Inflammatory macrophage treated with lipopolysaccharide for 1 hour (primary cell): ENCODE measurements at places on chromosomes 11 and 22.
A peak's percentile ranks its signal among the peaks of the same experiment; 100 is the strongest.

DNA sequence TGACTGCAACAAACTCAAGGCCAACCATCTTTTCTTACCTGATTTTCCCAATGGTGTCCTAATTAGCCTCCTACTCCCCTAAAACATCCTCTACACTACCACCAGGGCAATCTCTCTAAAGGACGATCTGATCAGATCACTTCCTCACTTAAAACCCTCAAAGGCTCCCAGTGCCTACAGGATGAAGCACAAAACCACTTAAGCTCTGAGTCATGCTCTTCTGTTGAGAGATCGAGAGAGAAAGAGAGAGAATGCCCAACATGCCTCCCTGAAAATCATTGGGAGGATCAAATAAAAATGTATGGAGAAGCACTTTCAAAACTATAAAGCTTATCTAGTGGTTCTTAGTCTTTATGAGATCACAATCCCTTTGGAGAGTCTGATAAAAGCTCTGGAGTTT, 171.1 kb downstream of the CADM1 start:
- no peak for DNase-seq

- DNase-seq, result no peak
These were observed 6.0 kb upstream of the OR52E6 start for GRCh38 chr11:5847711-5848110.

- DNase-seq, result no peak
These were observed 75.3 kb upstream of the NCAM1 start for GRCh38 chr11:112885744-112886433.

- no peak for DNase-seq
These were observed 1155.6 kb downstream of the DLG2 start for GRCh38 chr11:84471501-84471900.

GRCh38 chr11:3861683-3862082, 6.2 kb downstream of the STIM1 start:
- DNase-seq, result no peak

- peak; percentile 66 for DNase-seq
These were observed 4.9 kb upstream of the OR52W1 start for GRCh38 chr11:6194065-6194581.

DNA sequence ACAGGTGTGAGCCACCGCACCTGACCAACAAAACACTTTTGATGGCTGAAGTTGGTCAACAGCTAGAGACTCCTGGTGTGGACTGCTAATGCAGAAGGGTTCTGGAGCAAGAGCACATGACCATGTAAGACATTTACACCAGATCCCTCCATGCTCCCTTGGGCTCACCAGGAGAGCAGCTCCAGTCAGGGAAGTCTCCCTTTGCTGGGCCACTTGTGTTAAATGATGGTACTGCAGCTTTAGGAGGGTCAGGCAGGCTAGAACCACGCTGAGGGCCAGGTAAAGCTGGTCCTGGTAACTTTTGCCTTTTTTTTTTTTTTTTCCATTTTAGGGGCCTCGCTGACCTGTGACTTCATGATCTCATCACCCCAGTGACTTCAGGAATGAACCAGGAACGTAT, 146.4 kb downstream of the FBXO7 start:
- no peak for DNase-seq

- DNase-seq, result no peak
These were observed 1.6 kb downstream of the PDXP start for GRCh38 chr22:37659897-37660708.

- DNase-seq, result no peak
These were observed 39.1 kb upstream of the GRAMD4 start for GRCh38 chr22:46580940-46581537.

- no peak for DNase-seq
These were observed 100.3 kb downstream of the BRD1 start for GRCh38 chr22:49727191-49727880.

- no peak for DNase-seq
These were observed 12.4 kb upstream of the TMEM123 start for GRCh38 chr11:102464859-102465500.

DNA sequence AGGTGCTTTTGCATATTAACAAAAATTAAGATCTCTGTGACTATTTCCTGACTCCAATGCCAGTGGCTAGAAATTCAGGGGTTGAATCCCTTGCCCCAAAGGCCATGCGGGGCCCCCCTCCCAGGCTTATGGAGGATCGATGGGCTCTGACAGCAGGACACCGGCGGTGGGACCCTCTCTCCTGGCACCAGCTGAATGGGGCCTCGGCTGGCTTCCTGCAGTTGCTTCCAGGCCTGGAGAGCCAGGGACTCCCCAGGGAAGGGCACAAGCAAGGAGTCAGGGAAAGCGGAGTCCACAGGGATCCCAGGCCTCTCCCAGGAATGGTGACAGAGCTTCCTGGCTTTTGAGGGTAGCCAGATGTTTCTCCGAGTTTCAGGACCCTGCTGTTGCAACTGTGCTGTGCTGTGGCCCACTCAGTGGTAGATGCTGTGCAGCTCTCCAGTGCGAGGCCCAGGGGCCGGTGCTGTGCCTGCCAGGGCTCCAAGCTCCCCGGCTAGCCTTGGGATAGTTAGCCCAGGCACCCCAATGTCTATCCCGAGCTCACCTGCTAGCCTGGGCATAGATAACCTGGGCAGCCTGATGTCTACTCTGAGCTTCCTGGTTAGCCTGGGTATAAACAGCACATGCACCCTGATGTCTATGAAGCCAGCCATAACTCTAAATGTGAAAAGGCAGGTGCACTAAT, 372.6 kb downstream of the SHANK2 start:
- DNase-seq, result no peak

DNA sequence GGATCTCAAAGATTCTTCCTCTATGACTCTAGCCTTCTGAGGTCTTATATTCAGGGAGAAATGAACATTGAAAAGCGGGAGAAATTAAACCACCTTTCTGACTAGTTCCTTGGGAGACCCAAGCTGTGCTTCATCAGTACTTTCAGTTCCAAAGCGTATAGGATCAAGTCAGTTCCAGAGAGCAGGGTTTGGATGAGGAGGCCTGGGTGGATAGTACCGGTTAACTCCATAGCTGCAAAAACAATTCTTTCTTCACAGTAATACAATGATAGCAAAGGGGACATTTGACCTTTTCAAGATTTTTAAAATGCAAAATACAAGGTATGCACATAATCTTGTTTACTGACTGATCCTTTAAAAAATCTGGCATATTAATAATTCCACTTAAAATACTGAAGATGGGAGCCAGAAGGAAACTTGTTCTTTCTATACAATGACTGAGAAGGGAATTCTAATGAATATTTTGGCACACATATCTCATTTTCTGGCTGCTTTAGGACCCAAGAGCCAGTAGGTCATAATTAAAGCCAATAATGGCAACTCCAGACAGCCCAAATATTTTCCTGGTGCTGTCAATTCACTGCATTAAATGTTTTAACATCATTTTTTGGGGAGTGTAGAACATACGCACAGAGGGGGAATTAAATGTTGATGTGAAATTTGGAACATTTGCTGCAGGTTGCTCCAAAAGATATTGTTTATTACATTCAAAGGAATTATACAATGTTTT, 16.0 kb downstream of the ADM start:
- no peak for DNase-seq

GRCh38 chr22:30474683-30475424, 3.0 kb upstream of the SEC14L3 start:
- no peak for DNase-seq

DNA sequence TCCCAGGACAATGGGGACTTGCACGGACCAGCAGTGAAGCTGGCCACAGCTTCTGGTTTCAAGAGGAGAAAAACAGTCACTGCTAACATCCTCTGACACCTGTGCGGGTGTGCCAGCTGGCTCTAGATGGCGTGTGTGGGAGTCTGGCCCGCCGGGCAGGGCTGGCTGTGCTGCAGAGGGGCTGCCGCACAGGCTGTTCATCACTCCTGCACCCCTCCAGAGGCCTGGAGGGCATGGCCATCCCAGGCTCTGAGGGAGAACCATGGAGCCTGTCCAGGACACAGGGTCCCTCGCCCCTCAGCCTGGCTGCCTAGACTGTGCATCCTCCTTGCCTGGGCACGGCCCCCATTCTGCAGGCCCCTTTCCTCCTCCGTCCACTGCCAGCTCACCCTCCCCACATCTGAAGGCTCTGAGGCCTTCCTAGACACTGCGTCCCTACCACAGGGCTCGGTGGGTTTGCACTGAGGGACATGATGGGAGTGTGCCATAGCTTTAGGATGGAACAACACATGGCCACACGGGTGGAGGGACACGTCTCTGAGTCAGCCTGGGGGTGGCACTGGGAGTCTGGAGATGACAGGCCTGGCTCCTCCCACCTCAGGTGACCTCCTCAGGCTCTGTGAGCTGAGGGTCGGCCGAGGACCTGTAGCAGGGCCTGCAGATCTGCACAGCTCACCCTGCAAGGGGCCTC, 42.1 kb upstream of the GNB1L start:
- DNase-seq, result no peak

GRCh38 chr11:132865623-132866022, 666.7 kb downstream of the OPCML start:
- no peak for DNase-seq

- no peak for DNase-seq
These were observed 282.5 kb downstream of the KCNA4 start for GRCh38 chr11:29734287-29734686.

DNA sequence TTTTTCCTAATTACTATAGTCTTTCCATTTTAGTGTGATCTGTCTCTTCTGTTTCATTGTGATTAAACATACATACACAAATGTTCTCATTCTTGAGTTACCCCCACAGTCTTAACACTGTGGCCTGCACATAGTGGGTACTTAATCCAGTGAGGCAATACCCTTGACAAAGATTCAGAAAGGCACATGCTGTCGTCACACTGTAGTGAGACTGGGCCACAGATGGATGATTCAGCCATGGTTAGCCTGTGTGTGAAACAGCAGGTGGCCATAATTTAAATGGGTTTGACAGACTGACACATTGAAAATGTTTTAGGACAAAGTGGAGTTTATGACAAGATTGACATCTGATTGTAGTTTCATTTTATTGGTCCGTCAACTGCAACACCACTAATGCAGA, 313.1 kb downstream of the C11orf87 start:
- no peak for DNase-seq

- DNase-seq, result no peak
These were observed 7.3 kb downstream of the CDC42EP2 start for GRCh38 chr11:65321828-65322485.

DNA sequence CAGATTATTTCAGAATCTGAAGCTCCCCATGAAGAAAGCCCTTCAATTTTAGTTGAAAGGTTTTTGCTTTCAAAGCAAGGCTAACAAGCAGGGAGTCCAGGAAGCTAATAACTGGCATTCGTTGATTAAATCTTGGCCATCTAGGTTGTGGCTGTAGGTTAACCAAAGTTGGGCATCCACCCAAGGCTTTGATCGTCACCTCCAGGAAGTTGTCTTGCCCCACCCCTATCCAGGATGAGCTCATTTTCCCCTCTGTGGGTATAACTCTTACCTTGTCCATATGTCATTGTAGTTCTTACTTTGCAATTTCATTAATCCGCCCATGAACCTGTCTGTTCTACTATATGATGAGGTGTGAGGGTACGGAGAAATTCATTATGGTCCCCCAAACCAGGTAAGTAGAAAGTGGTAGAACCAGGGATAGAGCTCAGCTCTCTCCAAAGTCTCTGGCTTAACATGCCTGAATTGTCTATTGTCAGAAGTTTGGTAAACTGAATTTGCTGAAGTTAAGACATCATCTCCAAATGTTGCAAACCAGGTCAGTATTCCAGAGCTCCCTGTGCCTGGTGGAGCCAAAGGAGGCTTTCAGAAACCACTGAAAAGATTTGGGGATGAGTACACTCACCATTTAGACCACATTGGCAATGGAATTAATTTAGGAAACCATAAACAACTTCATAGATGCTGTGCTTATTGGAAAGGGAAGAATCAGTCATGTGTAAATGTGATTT, 97.1 kb downstream of the CD44 start:
- peak; percentile 53 for DNase-seq

DNA sequence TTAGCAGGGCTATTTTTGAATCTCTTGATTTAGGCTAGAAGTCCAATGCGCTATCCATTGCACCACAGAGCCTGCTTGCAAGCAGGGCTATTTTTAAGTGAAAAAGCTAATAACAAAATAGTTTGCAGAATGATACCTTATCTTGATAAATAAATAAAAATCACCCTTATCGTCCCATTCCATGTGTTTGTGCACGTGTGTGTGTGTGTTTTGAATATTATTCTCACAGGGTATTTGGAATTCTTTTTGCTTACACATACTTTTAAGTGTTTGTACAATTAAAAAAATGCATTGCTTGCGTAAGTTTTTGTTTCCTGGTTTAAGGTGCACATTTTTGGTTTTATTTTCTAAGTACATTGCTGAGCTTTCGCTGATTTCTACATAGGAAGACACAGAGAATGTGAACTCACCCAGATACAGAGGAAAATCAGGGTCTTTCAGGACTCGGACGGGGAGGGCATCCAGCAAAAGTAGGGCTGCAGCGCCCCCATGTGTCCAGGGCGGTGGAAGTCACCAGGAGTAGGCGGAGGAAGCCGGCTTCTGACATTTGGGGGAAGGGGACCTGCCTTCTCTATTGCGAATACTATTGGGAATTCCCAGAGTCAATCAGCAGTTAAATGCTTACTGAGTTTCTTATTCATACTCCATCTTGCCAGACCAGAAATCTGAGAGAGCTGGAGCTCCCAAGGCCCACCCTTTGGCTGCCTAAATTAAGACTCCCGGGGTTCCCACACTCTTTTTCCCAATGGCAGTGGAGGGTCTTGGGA, 27.3 kb downstream of the SLC1A2 start:
- peak; percentile 95 for DNase-seq

DNA sequence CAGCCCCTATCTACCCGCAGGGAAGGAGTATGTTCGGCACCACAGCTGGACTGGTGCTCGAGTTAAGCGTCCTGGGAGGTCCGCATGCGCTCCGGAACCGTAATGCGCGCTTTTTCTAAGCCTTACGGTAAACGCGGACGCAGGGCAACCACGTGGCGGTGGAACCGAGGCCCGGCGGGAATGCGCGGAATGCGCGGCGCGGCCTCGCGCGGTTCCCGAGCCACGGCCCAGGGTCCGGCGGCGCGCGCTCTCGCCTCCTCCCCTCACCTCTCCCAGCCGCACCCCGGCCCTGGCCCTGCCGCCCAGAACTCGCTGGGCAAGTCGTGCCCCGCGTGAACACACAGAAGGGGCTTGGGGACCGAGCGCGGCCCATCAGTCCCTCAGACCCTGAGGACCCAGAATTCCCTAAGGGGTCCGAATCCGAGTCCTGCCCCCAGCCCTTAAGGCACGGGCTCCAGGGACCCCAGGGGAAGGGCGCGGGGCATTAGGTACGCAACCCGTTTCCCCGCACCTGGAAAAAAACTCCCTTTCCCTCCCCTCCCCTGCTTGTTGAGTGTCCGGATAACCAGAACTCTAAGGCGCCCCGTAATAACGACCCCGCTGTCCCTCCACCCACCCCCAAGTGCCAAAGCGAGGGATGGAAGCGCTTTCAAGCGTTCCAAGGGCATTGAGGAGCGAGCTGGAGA, 4.3 kb upstream of the CCND1 start:
- DNase-seq, result peak; percentile 31
